Lung microvascular endothelial cell (primary cell): ENCODE measurements at places on chromosomes 16 and 17.
A peak's percentile ranks its signal among the peaks of the same experiment; 100 is the strongest.

DNA sequence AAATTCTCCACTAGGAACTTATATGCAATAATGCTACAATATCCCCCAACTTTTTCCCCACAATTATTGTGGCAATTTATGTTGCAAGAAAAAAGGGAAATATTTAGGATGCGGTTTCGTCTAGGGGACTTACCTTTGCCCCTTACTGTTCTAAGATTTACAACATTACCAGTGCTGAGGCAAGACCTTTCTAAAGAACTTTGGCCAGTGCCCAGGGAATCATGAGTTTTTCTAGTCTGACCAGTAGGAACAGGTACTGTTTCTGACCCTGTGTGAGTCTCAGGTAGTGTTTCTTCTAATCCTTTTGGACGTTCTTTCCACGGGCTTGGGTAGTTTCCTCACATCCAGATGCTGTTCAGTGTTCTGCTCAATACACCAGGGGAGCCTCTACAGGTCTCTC is 373.7 kb downstream of the HAPSTR1 start:
- DNase-seq = no peak

GRCh38 chr16:67327743-67328142 is 1.1 kb downstream of the LRRC36 start:
- DNase-seq = no peak

- peak; percentile 38 for DNase-seq
Measured at GRCh38 chr16:67212766-67213165, 13.8 kb downstream of the ELMO3 start.

DNA sequence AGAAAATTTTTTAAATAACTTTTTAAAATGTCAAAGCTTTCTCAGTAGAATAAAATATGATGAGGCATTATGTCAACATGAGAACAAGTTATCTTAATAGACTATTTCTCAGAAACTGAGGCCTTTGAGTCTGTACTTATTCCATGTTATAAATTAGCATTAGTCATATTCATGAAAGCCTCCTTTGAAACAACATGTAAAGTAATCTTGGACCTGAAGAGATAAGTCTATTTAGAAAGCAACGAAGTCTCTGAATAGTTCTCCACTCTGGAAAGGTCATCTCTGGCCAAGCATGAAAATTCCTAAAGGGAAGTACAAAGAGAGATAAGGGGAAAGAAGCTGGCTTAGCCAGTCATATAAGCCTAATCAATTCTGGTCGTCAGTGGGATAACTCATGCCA is 150.8 kb downstream of the CYB561 start:
- no peak for DNase-seq

DNA sequence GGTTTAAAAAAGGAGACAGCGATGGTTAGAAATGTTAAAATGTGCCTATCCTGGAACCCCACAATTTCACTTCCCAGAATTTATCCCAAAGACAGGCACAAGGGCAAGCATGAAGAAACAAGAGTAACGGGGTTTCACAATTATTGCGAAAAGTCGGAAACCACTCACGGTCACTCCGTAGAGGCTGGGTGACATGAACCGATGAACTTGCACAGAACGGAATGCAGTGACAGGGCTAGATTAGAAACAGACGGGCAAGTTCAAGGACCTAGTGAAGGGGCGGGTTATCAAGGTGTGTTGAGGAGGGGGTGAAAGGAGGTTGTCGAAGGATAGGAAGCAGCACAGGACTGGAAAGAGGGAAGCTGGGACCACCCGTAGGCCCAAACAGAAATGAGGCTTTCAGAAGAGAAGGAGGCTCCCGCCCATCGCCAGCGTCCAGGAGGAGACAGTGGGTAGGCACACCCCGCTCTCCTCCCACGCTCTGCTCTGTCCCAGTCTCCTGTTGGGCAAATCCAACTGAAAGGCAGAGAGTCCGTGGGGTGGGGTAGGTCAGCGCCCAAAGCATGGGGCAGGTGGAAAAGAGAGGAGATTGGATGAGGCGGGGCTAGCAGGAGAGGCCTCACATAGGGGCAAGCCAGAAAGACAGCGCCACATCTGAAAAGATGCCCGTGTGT is 47.4 kb upstream of the JPH3 start:
- no peak for DNase-seq

- DNase-seq = no peak
Measured at GRCh38 chr16:22751685-22752084, 62.3 kb upstream of the HS3ST2 start.
